ENCODE measurements at places on chromosomes 5 and 9.

DNA sequence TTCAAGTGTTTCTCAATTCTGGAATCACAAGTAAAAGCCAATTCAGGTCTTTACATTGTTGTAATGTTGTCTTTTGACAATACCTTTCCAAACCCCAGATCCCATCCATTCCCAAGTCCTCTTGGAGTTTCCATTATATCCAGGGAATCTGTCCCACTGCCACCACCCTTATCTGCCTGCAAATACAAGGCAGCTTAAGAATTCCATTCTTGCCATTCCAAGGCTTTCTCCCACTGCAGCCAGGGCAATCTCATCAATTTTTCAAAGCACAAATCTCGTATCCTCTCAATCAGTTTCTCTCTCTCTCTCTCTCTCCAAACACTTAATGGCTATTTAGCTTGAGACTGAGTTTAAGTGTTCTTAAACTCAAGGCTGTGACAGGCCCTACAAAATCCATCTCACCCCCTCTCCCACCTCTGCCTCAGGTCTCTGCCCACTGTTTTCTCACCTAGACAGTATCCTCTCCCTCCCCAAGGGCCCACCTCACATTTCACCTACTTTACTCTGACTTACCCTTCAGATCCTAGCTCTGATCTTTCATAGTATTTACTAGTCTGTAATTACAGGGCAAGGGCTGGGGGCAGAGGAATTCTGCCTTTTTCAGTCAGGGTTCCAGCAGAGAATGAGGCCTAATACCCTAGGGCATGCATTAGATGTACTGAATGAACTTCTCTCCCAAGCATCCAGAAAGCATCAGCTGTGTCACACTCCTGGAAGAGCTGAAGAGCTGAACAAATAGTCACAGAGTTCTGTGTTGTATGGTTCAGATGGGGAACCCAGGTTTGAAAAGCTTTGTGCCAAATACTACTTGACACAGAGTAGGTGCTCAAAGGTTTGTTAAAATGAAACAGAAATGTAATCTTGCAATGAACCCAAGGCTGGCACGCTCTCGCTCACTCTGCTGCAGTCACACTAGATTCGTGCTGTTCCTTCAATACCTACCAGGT lies 46.0 kb downstream of the RAPGEF1 start:
- no peak for DNase-seq

DNA sequence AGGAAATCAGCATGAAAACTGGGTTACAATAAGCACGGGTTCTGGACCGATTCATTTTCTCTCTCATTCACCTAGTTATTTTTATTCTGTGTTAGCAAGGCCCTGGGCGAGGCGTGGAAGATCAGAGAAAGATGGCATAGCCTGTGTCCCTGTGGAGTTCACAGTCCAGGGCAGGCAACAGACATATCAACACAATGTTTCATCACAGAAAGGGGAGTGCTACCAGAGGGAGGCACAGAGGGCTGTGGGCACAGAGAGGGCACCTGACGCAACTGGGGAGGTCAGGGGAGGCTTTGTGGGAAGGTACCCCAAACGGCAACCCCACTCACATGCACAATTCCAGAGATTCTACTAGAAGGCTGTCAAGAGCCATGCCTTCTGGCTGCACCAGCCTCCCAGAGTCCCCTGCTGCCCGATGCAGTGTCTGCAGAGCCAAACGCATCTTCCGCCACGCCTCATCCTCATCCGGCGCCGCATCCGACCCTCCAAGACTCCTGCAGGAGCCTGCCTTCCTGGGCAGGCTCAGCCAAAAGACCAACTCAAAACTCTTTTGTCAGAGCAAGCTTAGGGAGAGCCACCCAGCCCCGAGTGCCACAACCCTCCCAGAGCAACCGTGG lies 1.4 kb downstream of the FAM193B start:
- peak; percentile 53 for DNase-seq

- no peak for DNase-seq
Measured at GRCh38 chr9:115357821-115358220, 239.9 kb upstream of the TNC start.

GRCh38 chr5:61732369-61732768 lies 400.3 kb downstream of the ZSWIM6 start:
- DNase-seq, result no peak

DNA sequence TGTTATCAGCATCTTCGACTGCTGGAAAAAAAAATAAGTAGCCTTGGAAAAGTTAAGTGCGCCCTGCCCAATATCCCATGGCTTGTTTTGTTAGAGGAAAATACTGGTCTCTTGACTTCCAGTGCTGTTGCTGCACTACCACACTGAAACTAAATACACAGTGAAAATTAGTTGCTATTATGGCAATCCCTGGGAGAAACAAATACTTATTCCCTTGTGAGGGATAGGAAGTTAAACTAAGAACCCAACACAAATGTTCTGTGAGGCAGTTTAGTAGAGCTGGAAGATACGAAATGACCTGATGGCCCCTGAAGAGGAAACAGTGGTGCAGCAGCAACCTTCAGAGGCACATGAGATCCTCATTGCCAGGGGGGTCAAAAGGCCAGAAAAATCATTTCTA lies 164.0 kb downstream of the ARL15 start:
- no peak for DNase-seq

- DNase-seq, result no peak
Measured at GRCh38 chr5:151890299-151890698, 34.4 kb downstream of the GLRA1 start.

DNA sequence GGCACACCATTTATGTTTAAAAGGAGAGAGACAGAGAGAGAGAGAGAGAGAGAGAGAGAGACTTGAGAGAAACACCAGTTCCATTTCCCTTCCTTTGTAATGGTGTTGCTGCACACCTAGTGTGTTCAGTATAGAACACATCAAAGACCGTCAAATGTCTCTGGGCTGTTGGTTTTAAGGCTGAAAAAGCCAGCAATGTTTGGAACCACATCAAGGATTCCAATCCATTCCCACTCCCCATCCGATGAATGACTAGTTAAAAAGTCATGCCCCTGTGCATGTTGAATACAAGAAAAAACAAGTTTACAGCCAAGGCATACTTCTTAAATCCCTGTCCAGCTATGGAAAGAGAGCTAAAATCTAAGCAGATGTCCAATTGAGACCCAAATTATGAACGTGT lies 83.0 kb upstream of the IFNE start:
- DNase-seq, result no peak

DNA sequence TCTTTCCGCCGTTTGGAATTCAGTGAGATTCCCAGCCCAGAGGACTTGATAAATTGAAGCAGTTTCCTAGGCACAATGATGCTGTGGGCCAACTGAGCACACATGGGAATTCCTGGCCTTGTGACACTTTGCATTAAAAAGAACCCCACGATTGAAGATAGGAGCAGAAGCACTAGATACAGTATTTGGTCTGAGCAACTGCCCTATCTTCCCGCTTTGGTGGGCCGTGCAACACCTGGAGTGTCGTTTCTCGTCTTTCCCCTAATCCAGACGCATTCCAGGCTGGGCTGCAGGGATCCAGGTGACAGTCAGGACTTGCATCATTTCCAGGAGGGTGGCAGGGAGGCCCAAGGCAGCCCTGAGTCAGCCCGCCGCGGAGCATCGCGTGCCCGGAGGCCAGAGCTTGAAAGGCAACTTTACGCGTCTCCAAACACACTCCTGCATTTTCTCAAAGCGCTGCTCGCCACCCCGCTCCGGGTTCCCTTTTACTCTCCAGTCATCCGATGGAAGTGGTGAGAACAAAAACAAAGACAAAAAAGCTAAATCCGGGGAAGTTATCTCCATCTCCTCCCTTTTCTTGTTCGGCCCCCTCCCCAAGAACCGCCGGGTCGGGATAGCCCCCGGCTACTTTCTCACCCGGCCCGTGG lies 753 bp upstream of the STC2 start:
- DNase-seq, result peak; percentile 71

DNA sequence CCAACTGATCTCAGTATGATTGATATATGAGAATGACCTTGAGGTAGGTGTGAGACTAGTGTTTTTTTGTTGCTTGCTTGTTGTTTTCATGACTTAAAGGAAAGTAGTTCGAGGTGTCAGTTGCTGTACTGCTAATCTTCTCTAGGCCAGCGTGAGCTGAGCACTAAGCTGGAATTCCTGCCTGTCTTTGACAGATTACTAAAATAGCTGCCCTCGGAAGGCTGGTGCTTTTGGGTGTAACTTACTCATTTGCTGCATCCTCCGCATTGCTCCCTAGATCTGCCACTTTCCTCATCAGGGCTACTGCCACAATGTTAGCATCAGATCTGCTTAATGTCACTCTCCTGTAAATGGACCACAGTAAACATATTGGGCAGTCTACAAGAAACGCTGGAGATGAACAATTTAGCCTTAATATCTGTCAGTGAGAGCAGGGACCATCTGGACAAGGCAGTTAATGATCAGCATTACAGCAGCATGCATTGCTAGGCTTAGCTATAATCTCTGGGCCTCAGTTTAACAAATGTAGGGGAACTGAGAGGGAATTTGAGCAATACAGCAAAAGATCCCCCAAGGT lies 106.6 kb upstream of the CDH6 start:
- DNase-seq, result no peak

DNA sequence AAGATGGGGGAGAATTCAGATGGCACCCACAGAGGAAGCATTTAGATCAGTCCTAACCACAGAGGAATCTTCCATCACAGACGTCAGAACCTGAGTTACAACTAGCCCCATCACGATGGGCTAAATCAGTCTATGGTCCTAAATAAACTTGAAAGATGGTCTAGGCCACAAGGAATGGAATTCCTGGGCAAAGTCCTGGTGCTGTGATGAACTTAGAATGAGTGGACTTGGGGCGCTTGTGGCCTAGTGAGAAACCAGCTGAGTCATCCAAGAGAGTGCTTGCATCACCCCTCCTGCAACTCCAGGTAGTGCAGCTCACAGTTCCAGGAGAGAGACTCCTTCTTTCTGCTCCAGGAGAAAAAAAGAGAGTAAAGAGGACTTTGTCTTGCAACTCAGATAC lies 722.9 kb upstream of the RGMB start:
- DNase-seq, result no peak

- DNase-seq, result no peak
Measured at GRCh38 chr5:142110988-142111687, 2.6 kb downstream of the NDFIP1 start.

DNA sequence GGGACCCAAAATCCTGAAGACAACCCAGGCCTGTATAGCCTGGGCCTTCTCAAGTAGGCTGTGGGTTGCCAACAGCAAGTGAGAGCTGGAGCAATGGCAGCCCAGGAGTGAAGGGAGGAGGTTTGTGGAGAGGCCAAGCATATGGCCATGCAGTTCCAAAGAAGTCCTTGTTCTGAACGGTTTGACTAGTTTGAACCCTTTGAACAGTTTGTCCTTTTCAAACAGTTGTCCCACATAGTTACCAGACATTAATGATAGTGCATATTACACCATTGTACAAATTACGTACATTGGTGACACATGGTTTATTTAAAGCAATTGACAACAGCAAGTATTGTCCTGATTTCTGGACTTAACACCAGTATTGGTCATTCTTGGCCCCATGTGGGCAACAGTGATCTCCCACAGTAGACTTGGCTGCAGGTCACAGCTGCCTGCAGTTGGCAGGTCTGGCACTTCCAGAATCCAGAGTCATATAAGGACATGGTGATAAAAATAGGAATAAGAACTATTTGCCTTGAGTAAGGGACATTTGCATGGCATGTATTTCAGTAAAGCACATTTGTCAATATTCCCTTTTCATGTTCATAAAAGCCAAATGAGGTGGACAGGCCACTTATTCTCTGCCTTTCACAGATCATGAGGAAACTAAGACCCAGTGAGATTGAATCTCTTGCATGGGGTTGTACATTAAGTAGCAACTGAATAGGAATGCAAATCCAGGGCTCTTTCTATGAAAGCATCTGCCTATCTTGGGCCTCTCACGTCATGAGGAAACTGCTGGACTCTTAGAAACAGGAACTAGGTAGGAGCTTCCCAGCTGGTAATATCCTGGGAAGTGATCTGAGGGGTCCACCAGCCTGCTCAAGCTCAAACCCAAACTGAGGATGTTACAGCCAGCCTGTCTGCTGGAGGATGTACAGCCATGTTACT lies 30.3 kb downstream of the SLC25A48 start:
- DNase-seq, result no peak

DNA sequence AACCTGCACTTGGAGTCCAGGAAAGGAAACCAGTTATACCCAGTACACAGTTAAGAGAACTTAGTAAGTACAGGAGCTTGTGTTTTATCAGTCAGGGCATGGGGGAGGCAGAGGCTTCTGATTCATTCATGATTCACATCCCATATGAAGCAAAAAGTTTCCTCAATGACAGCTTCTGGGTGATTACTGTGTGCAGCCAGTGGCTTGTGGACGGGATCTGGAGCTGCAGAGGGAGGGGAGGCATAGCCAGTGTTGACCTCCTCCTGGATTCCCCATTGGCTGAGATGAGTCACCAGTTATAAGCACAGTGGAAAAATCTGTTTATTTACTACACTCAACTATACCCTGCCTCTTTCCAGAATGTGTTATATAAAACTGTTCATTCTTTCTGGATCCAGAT lies 17.7 kb downstream of the IL31RA start:
- peak; percentile 79 for DNase-seq

GRCh38 chr5:154254896-154255295 lies 64.4 kb downstream of the GALNT10 start:
- DNase-seq, result no peak

GRCh38 chr5:163506095-163506457 lies 657 bp downstream of the MAT2B start:
- DNase-seq, result peak; percentile 8

- DNase-seq, result no peak
Measured at GRCh38 chr9:123789554-123790292, 140.2 kb downstream of the DENND1A start.

DNA sequence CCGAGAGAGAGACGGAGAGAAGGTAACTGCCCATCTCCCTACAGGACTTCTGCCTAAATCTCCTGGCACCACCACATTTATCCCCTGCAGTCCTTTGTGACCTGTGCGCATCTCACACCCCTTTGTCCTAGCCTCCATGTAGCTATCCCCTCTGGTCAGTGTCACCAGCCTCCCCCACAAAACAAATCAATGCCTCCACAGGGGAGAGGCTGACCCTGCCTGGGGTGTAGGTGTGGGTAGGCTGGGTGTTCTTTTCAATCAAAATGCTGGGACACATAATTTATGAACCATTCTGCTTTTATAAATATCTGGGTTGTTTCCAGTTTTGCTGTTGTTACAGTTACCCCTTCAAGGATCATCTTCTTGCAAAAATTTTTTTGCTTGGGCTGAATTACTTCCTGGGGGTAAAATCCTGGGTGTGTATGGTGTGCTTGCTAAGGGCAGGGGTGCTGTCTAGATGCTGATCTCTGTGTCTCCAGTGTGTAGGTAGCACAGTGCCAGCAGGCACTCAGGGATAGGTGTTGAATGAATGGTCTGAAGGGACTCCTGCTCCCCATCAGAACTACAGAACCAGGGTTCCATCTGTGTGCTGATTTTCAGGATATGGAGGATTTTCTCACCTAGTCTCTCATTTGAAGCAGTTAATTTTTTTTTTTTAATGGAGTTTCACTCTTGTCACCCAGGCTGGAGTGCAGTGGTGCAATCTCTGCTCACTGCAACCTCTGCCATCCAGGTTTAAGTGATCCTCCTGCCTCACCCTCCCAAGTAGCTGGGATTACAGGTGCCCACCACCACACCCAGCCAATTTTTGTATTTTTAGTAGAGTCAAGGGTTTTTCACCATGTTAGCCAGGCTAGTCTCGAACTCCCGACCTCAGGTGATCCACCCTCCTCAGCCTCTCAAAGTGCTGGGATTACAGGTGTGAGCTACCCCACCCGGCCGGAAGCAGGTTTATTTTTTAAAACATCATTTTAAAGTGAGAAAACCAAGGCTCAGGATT lies at the start of gene GARIN3:
GARIN3 (minus strand) TSS at position 51 of the 1,000 bp plus-strand sequence. CDS start 96 bp downstream, outside the sequence.
- DNase-seq, result no peak

GRCh38 chr5:139809331-139809810 lies 13.8 kb downstream of the PSD2 start:
- DNase-seq, result no peak
